Activated CD4-positive, alpha-beta memory T cell treated with anti-CD3 and anti-CD28 coated beads, Interleukin-2, amount 10 ng/mL, durations not matched to agents 7 days and 5 days (primary cell): ENCODE measurements at places on chromosomes 2 and 18. TPM values are rescaled to one million over a fixed set of nuclear protein-coding genes. Genes with fewer than 3 reads are reported as not detected.
A peak's percentile ranks its signal among the peaks of the same experiment; 100 is the strongest.

DNA sequence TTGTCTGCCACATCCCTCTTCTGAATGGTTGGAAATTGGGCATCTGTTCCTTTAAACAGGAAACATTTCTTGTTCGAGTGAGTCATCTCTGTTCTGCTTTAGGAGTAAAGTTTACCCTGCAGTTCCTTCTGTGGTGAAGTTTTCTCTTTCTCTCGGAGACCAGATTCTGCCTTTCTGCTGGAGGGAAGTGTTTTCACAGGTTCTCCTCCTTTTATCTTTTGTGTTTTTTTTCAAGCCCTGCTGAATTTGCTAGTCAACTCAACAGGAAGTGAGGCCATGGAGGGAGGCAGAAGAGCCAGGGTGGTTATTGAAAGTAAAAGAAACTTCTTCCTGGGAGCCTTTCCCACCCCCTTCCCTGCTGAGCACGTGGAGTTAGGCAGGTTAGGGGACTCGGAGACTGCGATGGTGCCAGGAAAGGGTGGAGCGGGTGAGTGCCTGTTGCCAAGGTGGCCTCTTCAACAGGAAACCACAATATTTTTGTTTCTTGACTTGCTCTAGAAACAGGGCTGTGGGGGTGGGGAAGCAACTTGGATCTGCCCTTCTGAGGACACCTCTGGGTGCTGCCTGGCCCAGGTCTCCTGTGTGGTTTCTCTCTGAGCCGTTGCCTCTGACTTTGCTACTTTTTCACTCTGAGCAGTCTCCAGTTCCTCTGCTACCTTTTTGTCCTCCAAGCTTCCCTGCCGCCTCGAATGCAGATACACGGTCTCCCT, 2.2 kb upstream of the CASP8 start:
- H3K36me3 ChIP-seq = peaks cover 48% of the 10 kb centered on the region
- peak overlapping the region; percentile 98 for H3K27ac ChIP-seq
- peaks cover 68% of the 10 kb centered on the region for H3K4me1 ChIP-seq

GRCh38 chr2:127080226-127080937, 26.6 kb downstream of the BIN1 start:
- H3K4me1 ChIP-seq = peaks cover 78% of the 10 kb centered on the region
- no peaks in the 10 kb centered on the region for H3K27me3 ChIP-seq
- H3K4me3 ChIP-seq = peak overlapping the region; percentile 87
- peak; percentile 65 for DNase-seq
- H3K36me3 ChIP-seq = peaks cover 25% of the 10 kb centered on the region

- peaks cover 3% of the 10 kb centered on the region for H3K4me1 ChIP-seq
- H3K36me3 ChIP-seq = no peaks in the 10 kb centered on the region
- no peak overlapping the region for H3K4me3 ChIP-seq
- H3K27ac ChIP-seq = no peak overlapping the region
- H3K27me3 ChIP-seq = peaks cover 21% of the 10 kb centered on the region
- DNase-seq = no peak
These were observed 70.5 kb downstream of the CACNB4 start for GRCh38 chr2:152028182-152028862.

SESTD1 gene
- total RNA-seq = 13.8 TPM

GRCh38 chr2:111900859-111901258, 2.5 kb downstream of the MERTK start:
- no peaks in the 10 kb centered on the region for H3K36me3 ChIP-seq
- H3K27me3 ChIP-seq = peaks cover 42% of the 10 kb centered on the region
- DNase-seq = no peak
- H3K4me3 ChIP-seq = no peak overlapping the region

GRCh38 chr18:50161597-50162205, 33.2 kb downstream of the MYO5B start:
- H3K4me3 ChIP-seq = no peak overlapping the region
- H3K36me3 ChIP-seq = no peaks in the 10 kb centered on the region
- H3K27me3 ChIP-seq = peaks cover 48% of the 10 kb centered on the region

DNA sequence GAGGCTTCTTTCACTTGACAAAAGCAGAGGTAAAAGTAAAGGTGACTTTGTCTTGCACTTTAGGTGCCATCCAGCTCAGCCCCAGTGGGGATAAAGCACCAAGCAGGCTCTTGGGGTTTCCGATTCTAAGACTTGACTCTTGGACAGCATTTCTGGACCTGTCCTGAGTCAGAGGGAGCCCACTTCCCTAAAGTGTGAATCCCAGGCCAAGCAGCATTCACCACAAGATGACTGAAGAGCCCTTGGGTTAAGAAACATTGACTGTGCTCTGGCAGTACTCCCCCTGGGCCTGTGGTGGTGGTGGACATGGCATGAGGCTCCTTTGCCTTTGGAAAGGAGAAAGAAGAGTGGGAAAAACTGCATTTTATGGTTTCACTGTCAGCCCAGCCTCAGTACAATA, 638.0 kb upstream of the VRK2 start:
- H3K36me3 ChIP-seq = no peaks in the 10 kb centered on the region
- no peaks in the 10 kb centered on the region for H3K4me1 ChIP-seq
- no peak overlapping the region for H3K4me3 ChIP-seq

DNA sequence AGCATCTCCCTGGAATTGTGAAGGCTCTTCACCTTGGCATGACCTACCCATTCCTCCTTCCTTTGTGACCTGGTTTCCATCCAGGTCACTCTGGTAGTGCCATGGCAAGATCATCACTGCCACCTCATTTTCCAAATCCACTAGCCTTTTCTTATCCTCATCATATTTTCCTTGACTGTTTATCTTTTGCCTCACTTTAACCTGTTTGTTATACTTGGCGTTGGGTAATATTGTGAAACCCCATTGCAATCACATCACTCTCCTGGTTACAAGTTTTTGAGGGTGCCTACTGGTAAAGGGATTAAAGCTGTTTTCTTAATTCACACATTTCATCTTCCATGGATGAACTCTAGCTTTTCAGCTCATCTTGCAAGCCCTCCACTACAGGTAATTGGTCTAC, 39.1 kb upstream of the IGFBP2 start:
- H3K27me3 ChIP-seq = peaks cover 19% of the 10 kb centered on the region
- H3K27ac ChIP-seq = no peak overlapping the region
- no peak for DNase-seq
- H3K4me1 ChIP-seq = no peaks in the 10 kb centered on the region
- no peak overlapping the region for H3K4me3 ChIP-seq

HK2 gene
- total RNA-seq = 37.8 TPM

GRCh38 chr2:8202132-8202531, 479.7 kb upstream of the ID2 start:
- peaks cover 24% of the 10 kb centered on the region for H3K36me3 ChIP-seq
- peaks cover 13% of the 10 kb centered on the region for H3K4me1 ChIP-seq
- H3K27me3 ChIP-seq = no peaks in the 10 kb centered on the region
- H3K27ac ChIP-seq = peak overlapping the region; percentile 17

SNORC gene
- total RNA-seq = 1.9 TPM

- H3K36me3 ChIP-seq = no peaks in the 10 kb centered on the region
- no peak for DNase-seq
- H3K27me3 ChIP-seq = no peaks in the 10 kb centered on the region
- H3K4me3 ChIP-seq = no peak overlapping the region
- H3K27ac ChIP-seq = no peak overlapping the region
- peaks cover 8% of the 10 kb centered on the region for H3K4me1 ChIP-seq
These were observed 18.9 kb downstream of the ZRANB3 start for GRCh38 chr2:135512099-135512498.

- no peak for DNase-seq
- no peaks in the 10 kb centered on the region for H3K36me3 ChIP-seq
- H3K4me1 ChIP-seq = peaks cover 28% of the 10 kb centered on the region
- no peak overlapping the region for H3K27ac ChIP-seq
- H3K27me3 ChIP-seq = no peaks in the 10 kb centered on the region
- no peak overlapping the region for H3K4me3 ChIP-seq
These were observed 53.8 kb upstream of the ALPP start for GRCh38 chr2:232324778-232325177.

GRCh38 chr2:126888046-126888445, 10.6 kb upstream of the TEX51 start:
- H3K36me3 ChIP-seq = no peaks in the 10 kb centered on the region
- no peaks in the 10 kb centered on the region for H3K27me3 ChIP-seq
- DNase-seq = no peak
- peaks cover 2% of the 10 kb centered on the region for H3K4me1 ChIP-seq
- no peak overlapping the region for H3K27ac ChIP-seq

SIGLEC15 gene
- total RNA-seq = not detected

CFAP221 gene
- not detected for total RNA-seq

B4GALT6 gene
- 0.91 TPM for total RNA-seq

DNA sequence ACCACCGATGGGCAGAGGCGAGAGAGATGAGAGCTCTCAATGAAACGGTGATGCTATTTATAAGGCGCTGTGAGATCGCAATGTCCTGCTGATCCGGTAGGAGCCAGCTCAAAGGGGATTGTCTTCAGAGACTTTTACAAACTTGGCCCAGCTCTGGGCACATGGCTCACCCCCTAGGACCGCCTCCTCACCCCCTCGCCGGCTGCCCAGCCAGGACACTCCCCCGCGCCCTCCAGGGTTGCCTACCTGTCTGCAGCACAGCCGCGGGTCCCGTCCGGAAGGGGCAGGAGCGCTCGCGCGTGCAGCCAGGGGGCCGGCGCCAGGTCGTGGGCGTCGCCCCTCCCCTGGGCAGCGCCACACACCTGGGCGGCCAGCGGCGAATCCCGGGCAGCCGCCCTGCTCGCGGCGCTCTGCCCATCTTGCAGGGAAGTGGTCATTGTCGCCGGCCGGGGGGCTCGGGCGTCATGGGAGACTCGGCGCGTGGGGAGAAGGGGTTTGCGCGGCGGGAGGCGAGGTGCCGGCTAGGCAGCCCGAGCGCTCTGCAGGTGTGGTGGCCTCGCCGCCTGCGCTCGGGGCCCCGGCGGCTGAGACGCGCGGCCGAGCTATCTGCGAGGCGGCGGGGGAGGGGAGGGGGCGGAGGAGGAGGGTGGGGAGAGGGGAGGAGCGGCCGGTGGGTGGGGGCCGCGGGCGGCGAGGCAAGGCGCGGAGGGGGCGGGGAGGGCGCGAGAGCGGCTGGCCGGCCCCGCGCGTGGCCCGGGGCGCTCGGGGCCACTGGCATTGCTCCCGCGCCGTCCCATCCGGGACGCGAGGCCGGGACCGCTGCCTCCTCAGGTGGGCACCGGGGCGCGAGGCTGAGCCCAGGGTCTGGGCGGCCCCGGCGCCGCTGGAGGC, at the start of gene GRB14:
Gene GRB14 (minus strand): TSS at position 610 of the 891 bp plus-strand sequence. CDS start 173 bp downstream, at position 437.
- H3K4me1 ChIP-seq = no peaks in the 10 kb centered on the region
- H3K4me3 ChIP-seq = no peak within 1 kb of the TSS
- peaks cover 17% of the 10 kb centered on the region for H3K27me3 ChIP-seq
- no peak within 1 kb of the TSS for H3K27ac ChIP-seq
- no peak for DNase-seq
- no peaks in the 10 kb centered on the region for H3K36me3 ChIP-seq

GRCh38 chr18:28050545-28050944, 126.4 kb downstream of the CDH2 start:
- no peak for DNase-seq
- no peaks in the 10 kb centered on the region for H3K27me3 ChIP-seq
- no peak overlapping the region for H3K4me3 ChIP-seq
- H3K4me1 ChIP-seq = no peaks in the 10 kb centered on the region
- no peaks in the 10 kb centered on the region for H3K36me3 ChIP-seq
- no peak overlapping the region for H3K27ac ChIP-seq

DNA sequence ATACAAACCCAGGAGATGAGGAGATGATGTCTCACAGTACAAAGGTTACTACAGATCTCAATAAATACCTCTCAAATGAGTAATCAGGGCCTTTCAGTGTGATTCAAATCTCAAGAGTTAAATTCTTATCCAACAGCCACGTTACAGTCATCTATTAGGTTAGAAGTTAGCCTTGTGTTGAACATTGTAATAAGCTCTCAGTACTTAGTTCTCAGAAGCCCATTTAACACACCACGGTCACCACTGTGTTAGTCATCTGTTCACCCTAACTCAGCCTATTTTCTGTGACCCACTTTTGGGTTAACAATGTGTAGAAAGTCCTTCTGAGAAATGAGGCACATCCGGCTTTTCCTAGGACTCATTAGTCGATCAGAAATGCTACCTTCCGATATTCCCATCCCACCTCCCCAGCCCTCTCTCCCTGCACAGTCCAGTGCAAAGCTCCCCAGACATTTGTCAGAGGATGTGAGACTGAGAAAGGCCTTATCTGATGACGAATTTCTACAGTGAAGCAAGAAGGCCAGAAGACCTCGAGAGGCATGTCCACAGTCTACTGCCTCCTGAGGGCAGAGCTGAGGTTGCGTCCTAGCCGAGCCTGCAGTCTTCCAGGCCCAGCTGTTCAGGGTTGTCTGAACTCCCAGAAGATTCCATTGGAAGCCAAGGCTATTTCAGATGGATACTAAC, 92.6 kb downstream of the ACTR2 start:
- no peaks in the 10 kb centered on the region for H3K27me3 ChIP-seq
- peak; percentile 43 for DNase-seq
- peak overlapping the region; percentile 48 for H3K4me3 ChIP-seq
- peaks cover 26% of the 10 kb centered on the region for H3K36me3 ChIP-seq
- H3K4me1 ChIP-seq = peaks cover 38% of the 10 kb centered on the region

GRCh38 chr2:105777506-105778055, 32.9 kb downstream of the NCK2 start:
- peaks cover 69% of the 10 kb centered on the region for H3K36me3 ChIP-seq
- no peak for DNase-seq
- H3K27ac ChIP-seq = peak overlapping the region; percentile 92
- H3K4me1 ChIP-seq = peaks cover 94% of the 10 kb centered on the region
- no peak overlapping the region for H3K4me3 ChIP-seq

DNA sequence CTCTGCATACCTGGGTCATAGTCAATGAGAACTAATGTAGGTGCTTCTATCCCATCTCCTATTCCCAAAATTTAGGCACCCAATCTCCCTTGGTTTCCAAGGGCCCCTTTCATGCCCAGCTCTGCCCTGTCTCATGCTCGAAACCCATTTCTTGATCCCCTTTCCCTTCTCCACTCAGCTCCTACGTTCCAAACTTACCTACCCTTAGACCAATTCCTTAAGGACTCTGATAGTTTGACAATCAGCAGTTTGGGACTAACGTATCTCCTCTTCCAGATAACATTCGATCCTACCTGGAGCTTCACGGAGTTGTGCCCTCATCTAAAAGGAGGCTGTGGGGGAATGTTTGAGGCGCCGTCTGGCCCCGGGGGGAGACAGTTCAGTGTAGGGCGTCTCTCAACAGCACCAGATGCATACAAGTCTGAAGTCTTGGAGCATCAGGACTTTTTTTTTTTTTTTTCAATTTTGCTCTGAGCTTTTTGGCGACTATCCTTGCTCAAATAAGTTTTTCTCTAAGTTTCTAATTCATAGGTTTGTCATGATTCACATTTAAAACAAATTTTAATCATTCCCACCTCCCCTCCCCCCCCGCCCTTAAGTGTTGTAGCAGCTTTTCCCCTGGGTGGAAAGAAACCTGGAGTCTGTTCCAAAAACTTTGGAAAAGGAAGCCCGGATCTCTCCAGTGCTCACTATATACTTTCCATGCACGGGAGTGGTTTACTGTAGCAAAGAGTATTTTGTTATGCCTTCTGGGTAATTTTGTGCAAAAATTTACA, 141.2 kb upstream of the LGALSL start:
- peaks cover 14% of the 10 kb centered on the region for H3K27me3 ChIP-seq
- no peak overlapping the region for H3K27ac ChIP-seq
- H3K4me3 ChIP-seq = no peak overlapping the region
- no peaks in the 10 kb centered on the region for H3K36me3 ChIP-seq

- no peaks in the 10 kb centered on the region for H3K36me3 ChIP-seq
- H3K4me1 ChIP-seq = no peaks in the 10 kb centered on the region
- DNase-seq = no peak
These were observed 138.7 kb downstream of the RAB3GAP1 start for GRCh38 chr2:135190799-135191198.

GRCh38 chr2:170241756-170242155, 63.8 kb downstream of the MYO3B start:
- H3K4me1 ChIP-seq = no peaks in the 10 kb centered on the region
- no peak overlapping the region for H3K27ac ChIP-seq
- no peak overlapping the region for H3K4me3 ChIP-seq
- DNase-seq = no peak

- no peaks in the 10 kb centered on the region for H3K27me3 ChIP-seq
- H3K4me1 ChIP-seq = peaks cover 11% of the 10 kb centered on the region
- H3K4me3 ChIP-seq = no peak overlapping the region
- no peak overlapping the region for H3K27ac ChIP-seq
- no peak for DNase-seq
- H3K36me3 ChIP-seq = peaks cover 7% of the 10 kb centered on the region
These were observed 16.2 kb downstream of the REV1 start for GRCh38 chr2:99473518-99474083.

MAPRE2 gene
- 39.2 TPM for total RNA-seq

ZDBF2 gene
- total RNA-seq = 15.6 TPM
